ENCODE measurements at places on chromosomes 12 and 14.
A peak's percentile ranks its signal among the peaks of the same experiment; 100 is the strongest.

GRCh38 chr14:44897845-44898151 lies 63.9 kb downstream of the KLHL28 start:
- no peaks in the 10 kb centered on the region for H3K27me3 ChIP-seq
- H3K4me3 ChIP-seq: peak overlapping the region; percentile 82
- H3K36me3 ChIP-seq: no peaks in the 10 kb centered on the region

DNA sequence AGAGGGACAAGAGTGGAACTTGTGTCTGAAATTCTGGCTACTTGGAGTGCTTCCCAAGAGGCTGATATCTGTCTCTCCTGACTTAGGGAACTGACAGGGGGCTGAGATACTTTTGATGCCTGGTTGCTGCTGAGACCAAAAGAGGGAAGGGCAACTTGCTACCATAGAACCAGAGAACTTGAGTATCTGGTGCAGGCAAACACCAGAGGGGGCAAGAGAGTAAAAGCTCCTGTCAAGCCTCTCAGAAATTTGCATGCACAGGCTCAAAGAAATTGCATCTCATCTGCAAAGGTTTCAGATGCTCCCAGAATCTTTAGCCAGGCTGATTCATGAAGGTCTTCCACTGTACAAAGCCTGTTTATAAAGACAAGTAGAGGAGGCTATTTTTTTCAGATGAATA lies 391.3 kb upstream of the FOXG1 start:
- no peak for DNase-seq
- no peaks in the 10 kb centered on the region for H3K4me1 ChIP-seq
- no peaks in the 10 kb centered on the region for H3K36me3 ChIP-seq

- peaks cover 15% of the 10 kb centered on the region for H3K4me1 ChIP-seq
- no peak overlapping the region for H3K4me3 ChIP-seq
- H3K27ac ChIP-seq: no peak overlapping the region
- H3K36me3 ChIP-seq: no peaks in the 10 kb centered on the region
Observed at GRCh38 chr14:68140076-68140741, 320.6 kb downstream of the RAD51B start.

DNA sequence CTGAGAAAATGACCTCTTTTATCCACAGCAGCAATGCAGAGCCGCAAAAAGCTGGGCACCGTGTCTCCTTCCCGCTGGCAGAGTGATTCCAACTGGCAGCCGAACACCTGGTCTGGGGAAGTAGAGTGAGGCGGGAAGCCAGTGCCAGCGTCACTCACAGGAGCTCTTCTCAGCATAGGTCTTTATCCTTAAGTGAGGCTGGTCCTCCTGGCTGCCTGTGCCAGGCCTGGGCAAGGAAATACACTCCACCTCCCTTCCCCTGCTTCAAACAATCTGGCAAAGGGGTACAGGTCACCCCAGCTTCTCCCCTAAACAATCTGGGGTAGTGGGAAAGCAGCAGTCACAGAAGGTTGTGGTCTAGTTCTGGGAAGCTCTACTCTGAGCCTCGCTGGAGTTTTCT lies 4.8 kb downstream of the ARHGAP9 start:
- H3K27me3 ChIP-seq: no peaks in the 10 kb centered on the region
- peak overlapping the region; percentile 43 for H3K4me3 ChIP-seq
- peak overlapping the region; percentile 32 for H3K27ac ChIP-seq

DNA sequence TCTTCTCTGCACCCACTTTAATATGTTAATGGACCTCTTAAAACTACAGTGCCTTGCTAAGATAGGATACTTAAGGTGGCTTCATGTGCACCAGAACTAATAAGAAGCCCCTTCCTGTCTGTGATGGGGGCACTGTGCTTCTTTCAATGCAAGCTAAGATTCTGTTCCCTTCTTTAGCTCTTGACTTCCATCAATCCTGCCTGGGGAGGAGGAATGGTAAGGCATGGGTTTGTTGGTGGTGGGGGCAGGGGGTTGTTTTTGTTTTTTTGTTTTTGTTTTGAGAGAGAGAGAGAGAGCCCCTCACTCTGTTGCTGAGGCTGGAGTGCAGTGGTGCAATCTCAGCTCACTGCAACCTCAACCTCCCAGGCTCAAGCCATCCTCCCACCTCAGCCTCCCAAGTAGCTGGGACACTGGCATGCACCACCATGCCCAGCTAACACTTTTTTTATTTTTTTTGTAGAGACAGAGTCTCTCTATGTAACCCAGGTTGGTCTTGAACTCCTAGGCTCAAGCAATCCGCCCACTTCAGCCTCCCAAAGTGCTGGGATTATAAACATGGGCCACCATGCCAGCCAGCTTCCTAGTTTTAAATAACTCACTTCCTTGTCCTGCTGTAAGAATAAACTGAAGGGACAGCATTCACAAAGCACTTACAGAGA lies 4.5 kb upstream of the KRT3 start:
- H3K4me3 ChIP-seq: no peak overlapping the region
- H3K4me1 ChIP-seq: no peaks in the 10 kb centered on the region
- no peak for DNase-seq
- no peak overlapping the region for H3K27ac ChIP-seq
- no peaks in the 10 kb centered on the region for H3K36me3 ChIP-seq

DNA sequence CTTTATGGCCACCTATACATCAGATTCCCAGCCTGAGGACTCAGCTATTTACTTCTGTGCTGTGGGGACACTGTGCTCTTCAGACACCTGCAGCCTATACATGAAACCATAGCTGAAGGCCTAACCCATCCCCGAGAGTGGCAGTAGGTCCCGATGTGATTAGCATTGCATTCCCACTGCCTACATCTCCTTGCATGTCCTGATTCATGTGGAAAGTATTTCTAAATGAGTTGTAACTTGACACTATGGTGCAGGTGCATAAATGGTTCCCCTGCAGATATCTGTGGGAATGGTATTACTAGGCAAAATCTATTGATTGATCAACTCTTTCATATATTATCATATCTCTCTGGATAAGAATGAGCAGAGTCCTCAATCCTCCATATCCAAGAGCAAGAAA lies 433.5 kb downstream of the DAD1 start:
- H3K4me1 ChIP-seq: peaks cover 17% of the 10 kb centered on the region
- H3K27ac ChIP-seq: no peak overlapping the region
- no peak overlapping the region for H3K4me3 ChIP-seq
- no peaks in the 10 kb centered on the region for H3K27me3 ChIP-seq
- DNase-seq: no peak
- H3K36me3 ChIP-seq: no peaks in the 10 kb centered on the region
